ENCODE measurements at places on chromosomes 4 and X.

GRCh38 chr4:48445704-48446103, 37.4 kb upstream of the SLC10A4 start:
- DNase-seq = no peak

DNA sequence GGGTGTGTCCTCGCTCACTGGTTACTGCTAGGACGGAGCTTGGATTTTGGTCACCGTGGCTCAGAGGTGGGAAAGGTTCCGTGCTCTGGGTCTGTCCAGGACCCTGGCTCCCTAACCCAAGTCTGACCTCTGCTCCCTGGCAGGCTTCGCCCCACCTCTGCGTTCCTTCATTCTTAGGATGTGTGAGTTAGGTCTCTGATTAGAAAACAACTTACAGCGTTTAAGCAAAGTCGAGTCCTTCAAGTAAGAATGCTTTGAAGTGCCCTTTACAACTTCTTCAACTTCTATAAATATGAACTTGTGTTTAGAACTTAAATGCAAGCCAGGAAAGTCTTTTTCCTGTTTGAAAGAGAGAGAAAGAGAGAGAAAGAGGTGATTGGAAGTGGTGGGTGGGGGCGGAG, 891 bp downstream of the TLR2 start:
- no peak for DNase-seq

DNA sequence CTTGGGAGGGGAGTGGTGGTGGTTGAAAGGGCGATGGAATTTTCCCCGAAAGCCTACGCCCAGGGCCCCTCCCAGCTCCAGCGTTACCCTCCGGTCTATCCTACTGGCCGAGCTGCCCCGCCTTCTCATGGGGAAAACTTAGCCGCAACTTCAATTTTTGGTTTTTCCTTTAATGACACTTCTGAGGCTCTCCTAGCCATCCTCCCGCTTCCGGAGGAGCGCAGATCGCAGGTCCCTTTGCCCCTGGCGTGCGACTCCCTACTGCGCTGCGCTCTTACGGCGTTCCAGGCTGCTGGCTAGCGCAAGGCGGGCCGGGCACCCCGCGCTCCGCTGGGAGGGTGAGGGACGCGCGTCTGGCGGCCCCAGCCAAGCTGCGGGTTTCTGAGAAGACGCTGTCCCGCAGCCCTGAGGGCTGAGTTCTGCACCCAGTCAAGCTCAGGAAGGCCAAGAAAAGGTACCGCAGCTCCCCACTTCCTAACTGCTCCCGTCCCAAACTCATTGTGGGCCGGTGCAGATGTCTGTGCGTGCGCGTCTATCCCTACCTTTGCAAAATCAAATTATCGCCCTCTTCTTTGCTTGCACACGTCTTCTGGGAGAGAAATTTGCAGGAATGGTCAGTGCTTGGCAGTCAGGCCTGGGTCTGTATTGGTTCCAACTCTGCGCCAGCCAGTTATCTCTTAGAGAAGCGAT, 533 bp downstream of the IL15 start:
- peak; percentile 38 for DNase-seq

DNA sequence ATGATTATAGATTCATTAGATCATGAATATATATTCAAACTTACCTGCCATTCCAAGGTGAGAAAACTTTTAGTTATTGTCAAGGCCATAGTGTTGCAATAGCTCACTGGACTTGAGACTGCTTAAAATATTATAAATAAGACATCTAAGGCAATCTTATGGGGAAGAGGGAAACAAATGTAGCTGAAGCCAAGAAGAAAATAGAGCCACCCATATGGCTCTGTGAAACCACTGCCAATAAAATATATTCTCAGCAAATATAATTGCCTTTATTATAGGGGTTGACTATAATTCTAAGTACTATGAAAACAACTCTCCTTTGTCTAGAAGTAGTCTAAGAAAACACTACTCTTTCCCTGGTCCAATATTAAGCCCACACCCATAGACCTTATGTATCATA, 938.5 kb downstream of the FSTL5 start:
- DNase-seq = no peak

DNA sequence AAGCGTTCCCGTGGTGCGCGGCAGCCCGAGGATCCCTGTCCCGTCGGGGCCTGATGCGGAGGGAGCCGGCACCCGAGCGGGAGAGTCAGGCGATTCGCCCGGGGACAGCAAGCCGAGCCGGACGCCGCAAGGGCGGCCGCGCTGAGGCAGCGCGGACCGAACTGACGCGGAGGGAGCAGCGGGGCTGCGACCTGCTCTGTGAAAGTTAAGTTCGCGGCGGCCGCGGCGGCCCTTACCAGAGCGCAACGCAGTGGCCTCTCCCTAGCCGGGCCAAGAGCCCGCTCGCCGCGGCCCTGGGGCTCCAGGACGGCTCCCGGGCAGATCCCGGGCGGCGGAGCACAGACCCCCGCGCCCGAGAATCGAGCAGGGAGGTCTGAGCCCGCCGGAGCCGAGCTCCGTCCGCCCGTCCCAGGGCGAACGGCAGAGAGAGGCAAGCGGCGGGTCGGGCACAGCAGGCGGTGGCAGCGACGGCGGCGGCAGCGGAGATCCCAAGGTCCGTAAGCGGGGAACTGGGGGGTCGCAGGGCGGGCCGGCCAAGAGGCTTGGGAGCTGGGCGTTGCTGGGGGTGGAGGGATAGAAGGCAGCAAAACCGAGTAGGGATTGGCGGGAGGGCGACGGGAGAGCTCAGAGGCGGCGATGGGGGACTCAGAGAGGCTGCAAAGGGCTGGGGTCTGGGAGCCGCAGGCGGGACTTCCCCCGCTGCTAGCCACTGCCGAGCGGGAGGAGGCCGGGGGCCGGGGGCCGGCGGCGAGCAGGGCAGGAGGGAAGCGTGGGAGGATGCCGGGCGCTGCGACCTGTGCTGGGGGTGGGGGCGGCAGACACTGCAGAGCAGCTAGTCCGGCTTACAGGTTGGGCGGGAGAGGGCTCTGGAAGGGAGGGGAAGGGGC, 1.0 kb downstream of the GPR50 start:
- DNase-seq = no peak

GRCh38 chr4:178632415-178632814, 1190.2 kb upstream of the AGA start:
- DNase-seq = no peak

GRCh38 chr4:54961357-54961975, 163.9 kb downstream of the KDR start:
- no peak for DNase-seq

- DNase-seq = no peak
These were observed 247.4 kb upstream of the CTSO start for GRCh38 chr4:156201050-156201449.

DNA sequence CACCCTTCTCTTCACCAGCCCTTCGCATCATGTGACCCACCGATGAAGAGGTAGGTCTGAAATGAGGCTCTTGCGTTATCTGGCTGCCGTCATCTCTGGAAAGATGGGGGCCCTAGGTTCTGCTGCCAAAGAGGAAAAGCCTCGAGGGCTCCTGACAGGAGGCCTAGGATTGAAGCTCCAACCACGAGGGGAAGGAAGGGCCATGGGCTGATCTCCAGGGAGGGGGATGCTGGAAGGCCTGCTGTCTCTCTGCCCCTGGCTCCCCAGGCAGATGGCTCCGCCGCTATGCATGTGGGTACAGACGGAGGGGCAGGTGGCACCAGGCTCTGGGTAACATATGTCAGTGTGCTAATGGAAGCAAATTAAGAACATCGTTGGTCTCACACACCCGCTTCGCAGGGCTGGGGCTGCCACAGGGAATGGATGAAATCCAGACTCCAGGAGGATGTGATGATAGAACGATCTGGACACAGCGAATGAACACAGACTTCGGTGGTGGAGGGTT, 44.9 kb downstream of the AFAP1 start:
- no peak for DNase-seq

GRCh38 chr4:48962636-48963035, 23.4 kb upstream of the CWH43 start:
- DNase-seq = no peak

DNA sequence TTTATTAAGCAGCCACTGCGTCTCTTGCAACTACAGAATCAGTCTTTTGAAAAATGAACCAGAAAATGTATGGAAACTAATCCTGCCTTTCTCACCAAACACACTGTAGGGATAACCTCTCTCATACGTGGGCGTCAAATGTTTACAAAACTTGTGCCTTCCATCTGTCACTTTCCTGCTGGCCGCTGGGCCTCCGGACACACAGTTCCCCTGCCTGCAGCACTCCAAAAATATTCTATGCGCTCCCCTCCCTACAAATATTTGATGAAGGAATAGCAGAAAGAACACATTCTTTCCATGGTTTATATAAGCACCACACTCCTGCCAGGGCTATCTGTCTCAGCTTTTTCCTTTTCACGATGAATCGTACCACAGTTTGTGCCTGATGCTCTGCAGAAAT, 14.9 kb upstream of the CYTL1 start:
- no peak for DNase-seq

DNA sequence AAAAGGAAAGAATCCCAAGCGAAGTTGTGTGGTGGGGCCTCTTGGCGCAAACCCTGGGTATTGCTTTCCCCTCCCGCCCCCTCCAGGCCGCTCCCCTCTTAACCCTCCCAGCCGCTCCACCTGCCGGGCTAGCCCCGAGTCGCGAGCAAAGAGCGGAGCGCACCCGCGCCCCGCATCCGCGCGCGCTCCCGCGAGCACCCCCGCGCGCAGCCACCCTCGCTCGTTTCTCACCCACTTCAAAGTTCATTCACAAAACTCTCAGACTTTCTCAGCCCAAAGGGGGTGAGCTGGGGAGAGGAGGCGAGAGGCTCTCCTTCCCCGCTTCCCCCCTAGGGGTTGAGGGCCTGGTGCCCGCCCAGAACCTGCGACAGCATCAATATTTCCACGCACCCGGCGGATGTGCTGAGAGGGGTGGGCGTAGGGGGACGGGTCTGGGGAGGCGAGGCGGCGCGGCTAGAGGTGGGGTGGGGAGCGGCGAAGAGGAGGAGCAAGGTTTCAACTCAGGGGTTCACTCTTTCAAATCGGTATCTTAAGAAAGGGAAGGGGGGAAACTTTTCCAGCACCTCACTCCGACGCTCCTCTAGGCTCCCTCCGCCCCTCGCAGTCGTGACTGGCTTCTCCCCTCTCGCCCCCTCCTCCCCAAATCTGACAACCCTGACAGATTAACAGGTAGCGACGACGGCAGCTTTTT, 1.8 kb downstream of the MAML3 start:
- DNase-seq = peak; percentile 84

- no peak for DNase-seq
These were observed 115.6 kb downstream of the DHRSX start for GRCh38 chrX:2385224-2385623.

GRCh38 chr4:26884486-26884988, 23.9 kb downstream of the STIM2 start:
- peak; percentile 11 for DNase-seq

DNA sequence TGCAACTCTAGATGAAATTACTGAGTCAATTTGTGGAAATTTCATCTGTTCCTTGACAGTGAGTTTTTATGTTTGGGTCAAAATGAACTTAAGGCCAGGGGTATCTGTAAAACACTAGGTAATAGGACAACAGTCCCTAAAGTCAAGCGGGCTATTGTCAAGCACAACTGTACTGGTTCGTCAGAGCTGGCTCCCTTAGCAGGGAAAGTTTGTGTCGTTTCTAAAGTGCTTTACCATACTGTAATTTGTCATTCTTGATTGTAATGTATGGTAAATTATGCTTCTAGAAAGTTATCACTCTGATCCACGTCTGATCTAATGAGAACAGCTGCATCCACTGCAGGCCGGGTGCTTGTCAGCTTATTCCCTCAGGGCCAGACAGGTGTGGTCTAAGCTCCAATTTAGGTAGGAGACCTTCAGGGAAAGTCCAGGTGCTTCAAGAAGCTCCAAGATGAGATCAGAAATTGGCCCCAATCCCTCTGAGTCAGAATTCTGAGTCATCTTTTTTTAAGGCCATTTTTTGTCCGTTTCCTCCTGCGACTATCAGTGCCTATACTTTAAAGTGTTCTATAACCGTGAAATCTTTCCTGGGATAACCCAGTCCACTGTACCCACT, 92.2 kb downstream of the PALLD start:
- no peak for DNase-seq

DNA sequence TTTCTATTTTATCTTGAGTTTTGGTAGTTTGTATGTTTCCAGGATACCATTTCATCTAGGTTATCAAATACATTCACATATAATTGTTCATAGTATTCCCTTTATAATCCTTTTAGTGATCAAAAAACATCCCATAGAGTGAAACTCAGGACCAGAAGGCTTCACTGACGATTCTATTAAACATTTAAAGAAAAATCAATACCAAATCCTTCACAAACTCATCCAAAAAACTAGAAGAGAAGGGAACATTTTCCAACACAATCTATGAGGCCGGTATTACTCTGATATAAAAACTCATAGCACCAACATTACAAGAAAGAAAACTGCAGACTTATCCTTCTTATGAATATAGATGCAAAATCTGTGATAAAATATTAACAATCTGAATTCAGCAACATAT, 203.4 kb downstream of the ANKRD50 start:
- no peak for DNase-seq

- no peak for DNase-seq
These were observed 32.8 kb downstream of the TRMT44 start for GRCh38 chr4:8473198-8473919.

GRCh38 chrX:151752847-151753246, 18.3 kb downstream of the CNGA2 start:
- DNase-seq = no peak

GRCh38 chr4:153523941-153524386, 57.8 kb downstream of the TMEM131L start:
- DNase-seq = no peak

DNA sequence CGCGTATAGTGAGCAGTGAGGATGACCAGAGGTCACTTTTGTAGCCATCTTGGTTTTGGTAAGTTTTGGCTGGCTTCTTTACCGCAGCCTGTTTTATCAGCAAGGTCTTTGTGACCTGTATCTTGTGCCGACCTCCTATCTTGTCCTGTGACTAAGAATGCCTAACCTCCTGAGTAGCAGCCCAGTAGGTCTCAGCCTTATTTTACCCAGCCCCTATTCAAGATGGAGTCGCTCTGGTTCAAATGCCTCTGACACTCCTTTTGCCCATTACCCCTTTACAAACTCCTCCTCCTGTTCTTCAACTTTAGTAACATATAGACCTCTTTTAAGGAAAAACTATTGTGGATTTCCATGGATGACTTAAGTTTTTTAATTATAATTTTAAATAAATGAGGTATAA, 2.6 kb upstream of the INTU start:
- no peak for DNase-seq

GRCh38 chrX:42823443-42823842, 45.5 kb upstream of the PPP1R2C start:
- DNase-seq = no peak

GRCh38 chr4:47349326-47349725, 114.2 kb downstream of the COMMD8 start:
- no peak for DNase-seq

DNA sequence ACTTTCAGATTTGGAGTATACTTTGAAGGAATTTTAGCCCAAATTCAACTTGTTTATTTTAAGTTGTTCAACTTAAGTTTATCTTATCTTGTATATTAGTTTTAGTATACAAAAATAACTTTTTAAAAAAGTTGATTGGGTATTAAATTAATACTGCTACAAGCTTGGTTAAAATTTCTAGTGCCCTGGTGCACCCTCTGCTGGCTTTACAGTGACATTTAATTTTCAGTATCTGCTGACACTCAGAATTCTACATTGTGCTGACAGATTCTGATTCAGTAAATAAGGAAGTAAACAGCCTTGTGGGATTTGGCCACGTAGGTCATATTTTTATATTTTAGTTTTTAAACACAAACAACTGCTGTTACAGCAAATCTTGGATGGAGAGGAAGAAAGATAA, 2.9 kb downstream of the EDA start:
- DNase-seq = no peak

All from DND-41 (cell line).